ENCODE measurements at places on chromosomes 6 and 20. TPM values are rescaled to one million over a fixed set of nuclear protein-coding genes. Genes with fewer than 3 reads are reported as not detected.

The IL17A gene
- total RNA-seq: not detected

DNA sequence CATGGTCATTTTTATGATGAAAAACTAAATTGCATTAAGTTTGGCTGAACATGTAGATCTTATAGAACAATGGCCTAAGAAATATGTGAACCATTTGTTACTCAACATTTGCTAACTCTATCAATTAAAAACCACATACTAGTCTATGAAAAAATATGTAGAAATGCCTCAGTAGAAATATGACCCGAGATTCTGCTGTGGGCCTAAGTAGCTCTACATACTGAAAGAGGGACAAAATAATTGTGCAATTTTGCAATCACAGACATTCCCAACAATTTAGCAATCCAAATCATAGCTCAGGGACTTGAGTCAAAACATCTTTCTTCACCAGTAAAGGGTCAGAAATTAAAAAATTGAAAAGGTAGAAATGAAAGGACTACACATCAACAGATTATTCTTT lies 619.0 kb downstream of the FRK start:
- no peak overlapping the region for H3K27ac ChIP-seq
- no peak for DNase-seq
- H3K36me3 ChIP-seq: no peaks in the 10 kb centered on the region
- H3K4me3 ChIP-seq: no peak overlapping the region
- no peaks in the 10 kb centered on the region for H3K4me1 ChIP-seq

- peaks cover 5% of the 10 kb centered on the region for H3K4me1 ChIP-seq
- no peaks in the 10 kb centered on the region for H3K36me3 ChIP-seq
- no peak overlapping the region for H3K4me3 ChIP-seq
- H3K27me3 ChIP-seq: no peaks in the 10 kb centered on the region
- no peak overlapping the region for H3K27ac ChIP-seq
- DNase-seq: no peak
These were observed 107.0 kb downstream of the ERMARD start for GRCh38 chr6:169858293-169858934.

The ZNF165 gene
- total RNA-seq: 0.58 TPM

DNA sequence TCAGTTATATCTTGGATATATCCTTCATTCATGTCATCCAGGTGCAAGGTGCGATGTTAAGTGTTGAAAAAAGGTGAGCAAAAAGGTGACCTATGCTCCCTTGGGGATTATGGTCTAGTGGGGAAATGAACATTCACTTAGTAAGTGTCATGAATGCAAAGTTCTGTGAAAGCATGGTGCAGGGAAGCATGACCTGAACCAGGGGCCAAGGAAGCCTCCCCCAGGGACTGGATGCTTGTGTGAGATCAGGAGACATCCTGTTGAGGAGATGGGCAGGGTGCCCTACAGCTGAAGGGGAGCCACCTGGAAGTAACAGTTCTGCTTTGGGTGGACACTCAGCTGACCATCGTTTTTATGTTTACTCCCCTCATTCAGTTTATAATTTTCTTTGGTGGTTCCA lies 179.5 kb downstream of the SYNDIG1 start:
- H3K27ac ChIP-seq: no peak overlapping the region
- no peaks in the 10 kb centered on the region for H3K27me3 ChIP-seq
- H3K4me3 ChIP-seq: no peak overlapping the region
- no peaks in the 10 kb centered on the region for H3K36me3 ChIP-seq
- DNase-seq: no peak

The SEC63 gene
- 33.8 TPM for total RNA-seq

- H3K27me3 ChIP-seq: no peaks in the 10 kb centered on the region
- H3K36me3 ChIP-seq: no peaks in the 10 kb centered on the region
- H3K4me3 ChIP-seq: no peak overlapping the region
- H3K4me1 ChIP-seq: no peaks in the 10 kb centered on the region
- no peak overlapping the region for H3K27ac ChIP-seq
These were observed 368.9 kb downstream of the LMBRD1 start for GRCh38 chr6:69427882-69428281.

GRCh38 chr20:41538810-41539596 lies 79.2 kb downstream of the CHD6 start:
- H3K36me3 ChIP-seq: no peaks in the 10 kb centered on the region
- H3K4me3 ChIP-seq: no peak overlapping the region
- DNase-seq: no peak

The LY86 gene
- total RNA-seq: 3.1 TPM

The FOXF2 gene
- not detected for total RNA-seq

The BPI gene
- 1.0 TPM for total RNA-seq

DNA sequence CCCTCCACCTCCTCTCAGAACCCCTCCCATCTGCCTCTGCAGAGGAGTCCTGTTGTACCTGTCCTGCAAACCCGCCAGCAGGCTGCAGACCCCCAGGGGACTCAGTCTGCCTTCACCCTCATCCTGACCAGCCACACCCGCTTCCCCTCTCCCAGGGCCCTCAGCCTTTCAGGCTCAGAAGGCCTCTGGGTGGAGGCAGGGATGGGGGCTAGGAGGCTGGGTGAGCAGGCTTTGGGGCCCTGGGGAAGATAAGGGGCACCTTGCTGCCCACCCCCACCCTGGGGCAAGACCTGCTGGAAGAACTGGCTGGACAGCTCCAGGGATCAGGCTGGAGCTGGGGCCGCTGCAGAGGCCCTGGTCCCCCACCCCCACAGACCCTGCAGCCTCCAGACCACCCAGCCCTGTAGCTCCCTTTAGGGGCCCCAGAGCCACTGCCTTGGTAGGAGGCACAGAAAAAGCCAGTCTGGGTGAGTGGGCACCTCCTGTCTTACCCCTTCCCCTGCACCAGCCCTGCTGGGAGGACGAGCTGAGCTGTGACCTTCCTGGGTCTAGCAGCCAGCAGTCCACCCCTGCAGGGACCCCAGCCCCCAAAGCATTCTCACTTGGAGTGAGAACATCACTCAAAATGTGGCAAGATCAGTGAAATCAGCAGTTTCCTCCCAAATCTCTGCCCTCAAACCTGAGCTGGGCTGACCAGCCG lies 5.2 kb downstream of the TEAD3 start:
- peak overlapping the region; percentile 10 for H3K4me3 ChIP-seq
- peaks cover 44% of the 10 kb centered on the region for H3K4me1 ChIP-seq
- peak overlapping the region; percentile 98 for H3K27ac ChIP-seq

GRCh38 chr6:4039348-4039747 lies 39.6 kb downstream of the FAM217A start:
- no peaks in the 10 kb centered on the region for H3K4me1 ChIP-seq
- H3K27me3 ChIP-seq: no peaks in the 10 kb centered on the region
- H3K36me3 ChIP-seq: no peaks in the 10 kb centered on the region

The TMEM242 gene
- 10.3 TPM for total RNA-seq

The NMBR gene
- not detected for total RNA-seq

DNA sequence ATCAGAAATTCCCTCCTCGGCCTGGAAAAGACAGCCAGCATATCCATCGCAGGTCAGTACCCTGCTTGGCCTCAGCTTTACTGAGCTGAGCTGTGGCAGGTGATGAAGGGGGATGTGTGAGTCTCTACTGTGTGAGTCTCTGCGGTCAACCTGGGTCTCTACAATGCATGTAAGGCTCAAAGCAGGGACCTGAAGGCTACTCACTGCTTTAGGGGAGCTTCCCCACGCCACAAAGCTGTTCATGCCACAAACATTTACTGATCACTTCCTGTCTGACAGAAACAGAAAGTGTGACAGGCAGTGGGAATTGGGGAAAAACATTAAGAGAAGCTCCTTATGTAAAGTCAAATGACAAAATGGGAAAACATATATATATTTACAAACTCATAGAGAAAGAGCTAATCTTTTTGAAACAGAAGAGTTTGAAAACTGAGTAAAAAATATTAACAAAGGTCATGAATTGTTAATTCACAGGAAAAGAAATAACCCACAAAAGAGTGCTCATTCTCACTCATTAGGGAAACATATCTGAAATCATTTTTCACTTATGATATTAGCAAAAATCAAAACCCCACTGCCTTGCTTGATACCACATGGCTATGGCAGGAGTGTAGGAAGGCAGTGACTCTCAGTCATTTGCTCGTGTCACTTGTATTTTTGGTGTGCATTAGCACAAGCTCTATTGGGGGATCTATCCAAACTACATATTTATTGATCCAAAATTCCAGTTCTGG lies 5.8 kb downstream of the BTN3A3 start:
- H3K27ac ChIP-seq: no peak overlapping the region
- no peak overlapping the region for H3K4me3 ChIP-seq
- no peaks in the 10 kb centered on the region for H3K36me3 ChIP-seq
- no peaks in the 10 kb centered on the region for H3K27me3 ChIP-seq

The ACSS1 gene
- total RNA-seq: 30.7 TPM

- H3K4me3 ChIP-seq: no peak overlapping the region
- H3K27ac ChIP-seq: no peak overlapping the region
- H3K36me3 ChIP-seq: no peaks in the 10 kb centered on the region
- H3K27me3 ChIP-seq: no peaks in the 10 kb centered on the region
- no peaks in the 10 kb centered on the region for H3K4me1 ChIP-seq
These were observed 494.3 kb downstream of the EPM2A start for GRCh38 chr6:145241039-145241438.

The PDYN gene
- total RNA-seq: not detected

The SLC22A7 gene
- 0.36 TPM for total RNA-seq

The RBM24 gene
- 1.8 TPM for total RNA-seq

The CYP21A2 gene
- 7.5 TPM for total RNA-seq

The TDRD6 gene
- total RNA-seq: 0.24 TPM

DNA sequence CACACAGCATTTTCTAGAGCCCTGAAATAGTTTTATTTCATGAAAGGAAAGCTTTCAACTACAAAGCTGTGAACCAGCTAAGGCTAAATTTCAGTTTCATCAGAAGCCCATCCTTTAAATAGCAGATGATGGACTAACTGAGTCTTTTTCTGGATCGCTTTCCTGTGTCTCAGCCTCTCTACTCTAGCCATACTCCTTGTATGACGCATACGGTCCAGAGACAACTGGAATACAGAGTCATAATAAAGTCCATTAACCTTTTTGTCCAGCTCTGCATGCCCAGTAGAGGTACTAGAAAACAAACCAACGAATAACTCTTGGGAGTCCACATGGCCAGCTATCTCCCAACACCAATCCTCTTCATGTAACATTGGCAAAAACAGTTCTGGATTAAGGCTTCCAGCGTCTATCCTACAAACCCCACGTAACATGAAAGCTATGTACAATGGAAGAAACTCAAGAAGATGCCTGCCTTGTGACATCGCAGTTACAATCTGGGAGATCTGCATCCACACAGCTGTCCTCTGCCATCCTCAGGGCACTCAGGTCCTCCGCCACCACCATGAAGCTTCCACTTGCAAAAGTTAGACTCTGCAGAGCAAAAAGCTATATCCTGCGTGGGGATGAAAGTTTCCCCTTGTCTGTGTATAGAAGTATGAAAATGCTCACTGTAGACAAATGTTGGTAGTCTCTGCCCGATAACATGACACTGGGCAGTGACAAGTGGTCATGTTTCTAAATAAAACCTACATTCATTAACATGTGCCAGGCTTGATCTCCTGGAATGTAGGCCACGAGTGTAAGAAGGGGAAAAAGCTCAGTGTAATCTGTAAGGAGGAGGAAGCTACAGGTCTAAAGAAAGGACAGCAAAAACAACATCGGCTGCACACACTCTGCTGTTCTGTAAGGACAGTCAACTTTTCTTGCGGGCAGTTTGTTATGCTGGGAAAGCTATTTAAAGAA lies 360.4 kb downstream of the ESR1 start:
- H3K4me1 ChIP-seq: peaks cover 15% of the 10 kb centered on the region
- no peaks in the 10 kb centered on the region for H3K27me3 ChIP-seq
- no peak overlapping the region for H3K27ac ChIP-seq
- no peaks in the 10 kb centered on the region for H3K36me3 ChIP-seq
- H3K4me3 ChIP-seq: no peak overlapping the region
- no peak for DNase-seq

GRCh38 chr6:110404607-110405006 lies 10.8 kb downstream of the DDO start:
- no peak for DNase-seq
- H3K36me3 ChIP-seq: no peaks in the 10 kb centered on the region
- no peaks in the 10 kb centered on the region for H3K27me3 ChIP-seq
- H3K4me3 ChIP-seq: no peak overlapping the region

The BCAS1 gene
- total RNA-seq: 0.13 TPM

DNA sequence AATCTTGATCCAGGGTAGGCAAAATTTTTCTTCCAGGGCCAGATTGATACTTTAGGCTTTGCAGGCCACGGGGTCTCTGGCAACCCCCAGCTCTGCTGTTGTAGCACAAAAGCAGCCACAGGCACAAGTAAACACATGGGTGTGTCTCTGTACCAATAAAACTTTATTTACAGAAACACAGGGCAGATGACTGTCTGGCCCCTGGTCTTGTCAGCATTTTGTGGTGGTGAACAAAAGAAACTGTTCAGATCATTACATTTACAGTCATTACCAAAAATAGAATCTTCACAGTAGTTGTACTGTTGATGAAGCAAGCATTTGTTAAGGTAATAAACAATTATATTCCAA lies 45.0 kb upstream of the KIF25 start:
- no peaks in the 10 kb centered on the region for H3K27me3 ChIP-seq
- H3K36me3 ChIP-seq: no peaks in the 10 kb centered on the region
- no peak overlapping the region for H3K4me3 ChIP-seq
- no peak overlapping the region for H3K27ac ChIP-seq
- no peaks in the 10 kb centered on the region for H3K4me1 ChIP-seq

The RGS17 gene
- 0.36 TPM for total RNA-seq

- H3K4me3 ChIP-seq: no peak overlapping the region
- no peak for DNase-seq
- H3K4me1 ChIP-seq: peaks cover 1% of the 10 kb centered on the region
- no peaks in the 10 kb centered on the region for H3K36me3 ChIP-seq
These were observed 31.6 kb downstream of the PSMG4 start for GRCh38 chr6:3290149-3290930.

The CCN2 gene
- 18.3 TPM for total RNA-seq

- no peak overlapping the region for H3K4me3 ChIP-seq
- H3K27me3 ChIP-seq: no peaks in the 10 kb centered on the region
- no peak overlapping the region for H3K27ac ChIP-seq
- H3K4me1 ChIP-seq: no peaks in the 10 kb centered on the region
These were observed 7.7 kb downstream of the CCN6 start for GRCh38 chr6:112061605-112062004.

The EYA2 gene
- total RNA-seq: 1.7 TPM

The GATA5 gene
- total RNA-seq: 0.15 TPM

The MYB gene
- total RNA-seq: 1.9 TPM

DNA sequence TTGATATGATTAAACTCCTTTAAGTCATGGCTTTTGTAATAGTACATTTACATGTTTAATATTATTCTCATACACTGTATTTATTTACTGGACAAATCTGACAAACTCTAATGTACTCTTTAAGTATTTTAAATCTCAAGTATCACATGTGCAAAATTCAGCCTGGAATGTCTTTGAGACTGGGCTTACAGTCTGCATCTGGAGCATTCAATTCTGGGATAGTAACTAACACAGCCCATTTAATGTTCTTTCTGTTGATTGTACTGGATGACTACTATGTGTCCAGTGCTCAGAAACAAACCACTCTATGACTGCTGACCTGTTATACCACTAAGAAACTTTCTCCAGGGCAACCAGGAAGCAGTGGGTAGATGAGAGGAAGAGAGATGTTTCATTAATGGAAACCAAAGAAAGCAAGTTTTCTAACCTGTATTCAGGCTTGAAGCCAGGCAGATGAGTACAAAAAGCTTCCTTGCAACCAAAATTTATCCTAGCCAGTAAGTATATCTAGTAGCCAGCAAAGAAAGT lies 26.8 kb downstream of the FBXL4 start:
- no peaks in the 10 kb centered on the region for H3K27me3 ChIP-seq
- no peaks in the 10 kb centered on the region for H3K4me1 ChIP-seq
- no peak for DNase-seq
- no peaks in the 10 kb centered on the region for H3K36me3 ChIP-seq

The SLC4A11 gene
- total RNA-seq: 0.12 TPM
